ENCODE measurements at places on chromosomes 12 and 14.

DNA sequence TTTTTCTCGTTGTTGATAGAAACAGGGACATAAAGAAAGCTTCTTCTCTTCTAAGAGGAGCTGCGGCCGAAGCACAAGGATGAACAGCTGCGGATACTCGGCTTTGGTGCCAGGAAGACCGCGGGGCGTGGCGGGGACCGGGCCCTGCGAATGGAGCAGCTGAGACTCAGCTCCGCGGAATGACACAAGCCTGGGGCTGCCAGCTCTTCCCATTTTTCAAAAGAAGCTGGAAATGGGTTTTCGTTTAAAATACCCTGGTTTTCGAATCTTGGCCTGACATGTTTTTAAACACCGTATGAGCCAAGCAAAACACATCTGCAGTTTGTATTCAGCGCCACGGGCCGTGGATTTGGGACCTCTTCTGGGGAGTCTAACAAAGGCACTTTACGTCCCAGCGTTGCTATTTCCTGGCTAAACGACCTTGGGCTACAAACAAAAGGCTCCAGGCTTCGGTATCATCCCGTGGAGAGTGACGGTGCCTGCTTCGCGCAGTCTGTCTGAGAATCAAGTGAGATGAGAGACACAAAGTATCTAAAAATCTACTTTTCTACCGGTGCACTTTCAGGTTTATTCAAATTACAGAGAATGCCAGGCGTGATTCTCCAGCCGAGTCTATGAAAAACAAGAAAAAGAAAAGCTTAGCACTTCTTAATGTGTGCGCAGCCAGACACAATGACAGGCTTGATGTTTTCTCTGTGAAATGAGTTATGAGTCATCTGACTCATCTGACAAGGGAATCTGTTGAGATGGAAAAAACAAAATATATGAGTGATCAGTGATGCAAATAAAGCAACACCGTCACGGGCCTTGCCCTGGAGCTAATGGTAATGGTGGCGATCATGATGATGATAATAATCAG is 114.0 kb upstream of the TMEM132D start:
- no peak for DNase-seq

DNA sequence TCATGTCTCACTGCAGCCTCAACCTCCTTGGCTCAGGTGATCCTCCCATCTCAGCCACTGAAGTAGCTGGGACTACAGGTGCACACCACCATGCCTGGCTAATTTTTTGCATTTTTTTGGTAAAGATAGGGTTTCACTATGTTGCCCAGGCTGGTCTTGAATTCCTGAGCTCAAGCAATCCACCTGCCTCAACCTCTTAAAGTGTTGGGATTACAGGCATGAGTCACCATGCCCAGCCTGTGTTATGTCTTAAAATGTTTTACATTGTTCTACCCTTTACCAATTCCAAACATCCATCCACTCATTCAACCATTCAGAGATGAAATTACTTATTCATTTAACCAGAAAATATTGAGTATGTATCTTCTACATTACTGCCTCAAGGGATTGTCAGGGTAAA is 111.6 kb upstream of the BTG1 start:
- DNase-seq, result no peak

DNA sequence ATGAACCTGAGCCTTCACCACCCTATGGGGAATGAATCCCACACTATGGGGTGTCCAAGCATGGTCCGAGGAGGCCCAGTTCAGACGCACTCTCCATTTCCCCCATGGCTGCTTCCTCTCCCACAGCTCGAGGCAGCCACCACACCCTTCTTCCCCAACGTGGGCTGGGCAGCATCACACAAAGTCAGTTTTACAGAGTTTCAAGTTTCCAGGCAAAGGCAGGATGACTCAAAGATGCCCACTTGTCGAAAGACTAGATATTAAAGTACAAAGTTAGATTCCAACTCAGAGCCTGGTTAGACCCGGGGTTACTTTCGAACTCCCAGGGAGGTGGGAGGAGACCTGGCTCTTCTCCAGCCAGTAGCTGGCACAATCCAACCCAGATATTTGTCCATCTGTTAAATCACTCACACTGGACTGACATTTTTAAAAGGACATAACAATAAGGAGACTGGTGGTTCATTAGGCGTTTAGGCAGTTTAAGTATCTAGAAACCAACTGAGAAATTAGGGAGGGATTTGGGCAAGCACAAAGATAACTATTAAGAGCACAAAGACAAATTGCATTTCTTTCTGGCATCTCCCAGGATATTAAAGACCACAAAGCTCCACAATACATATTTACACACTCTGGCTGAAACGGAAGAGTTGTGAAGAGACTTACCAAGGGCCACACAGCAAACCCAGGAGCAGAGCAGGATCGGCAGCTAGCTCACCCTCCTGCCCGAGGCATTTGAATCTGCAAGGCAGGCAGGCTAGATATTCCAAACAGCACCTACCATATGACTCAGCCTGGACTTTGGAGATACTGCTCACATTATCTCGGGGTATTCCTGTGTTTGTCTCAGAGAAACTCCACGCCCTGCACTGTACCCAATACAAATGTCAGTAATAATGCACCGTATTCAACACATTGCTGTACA is 34.8 kb downstream of the TMCC3 start:
- DNase-seq, result peak; percentile 55

GRCh38 chr12:30021051-30021833 is 237.5 kb upstream of the TMTC1 start:
- DNase-seq, result no peak

DNA sequence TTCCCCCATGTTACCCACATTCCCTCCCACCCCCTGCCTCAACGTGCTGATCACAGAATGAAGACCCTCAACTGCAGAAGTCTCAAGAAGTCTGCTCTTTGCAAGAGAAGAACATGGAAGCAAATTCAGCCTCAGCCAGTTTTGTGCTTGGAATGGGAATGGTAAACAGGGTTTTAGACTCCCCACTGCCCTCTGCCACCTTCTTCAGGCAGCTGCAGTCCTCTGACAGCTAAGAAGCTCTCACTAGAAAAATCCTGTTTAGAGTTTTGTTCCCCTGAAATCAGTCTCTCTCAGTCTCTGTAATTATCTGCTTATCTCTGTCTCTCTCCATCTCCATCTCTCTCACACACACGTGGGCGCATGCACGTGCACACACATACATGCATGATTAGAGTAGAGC is 85.4 kb downstream of the CRACR2A start:
- DNase-seq, result no peak

DNA sequence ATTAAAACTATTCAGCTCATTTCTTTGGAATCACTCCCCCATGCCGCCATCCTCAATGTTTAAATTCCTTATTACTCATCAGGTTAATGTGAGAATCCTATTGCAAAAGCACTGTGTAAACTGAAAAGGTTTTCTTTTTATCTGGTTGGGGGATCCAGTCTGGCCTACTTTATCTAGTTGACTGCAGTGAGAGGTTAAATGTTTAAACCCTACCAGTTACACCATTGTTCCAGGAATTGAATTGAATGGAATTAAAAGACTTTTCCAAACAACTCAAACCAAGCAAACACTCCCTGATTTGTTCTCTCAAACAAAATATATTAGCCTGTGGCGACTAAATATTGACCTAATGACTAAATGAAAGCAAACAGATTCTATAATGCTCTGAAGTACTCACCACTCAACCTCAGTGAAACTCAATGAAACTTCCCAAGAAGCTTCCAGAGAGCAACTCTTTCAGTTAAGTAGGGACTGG is 100.5 kb downstream of the VEZT start:
- no peak for DNase-seq

GRCh38 chr14:21868442-21869046 is 194.9 kb upstream of the OR4E1 start:
- peak; percentile 56 for DNase-seq

- DNase-seq, result no peak
Measured at GRCh38 chr14:72178517-72178916, 246.3 kb downstream of the RGS6 start.

DNA sequence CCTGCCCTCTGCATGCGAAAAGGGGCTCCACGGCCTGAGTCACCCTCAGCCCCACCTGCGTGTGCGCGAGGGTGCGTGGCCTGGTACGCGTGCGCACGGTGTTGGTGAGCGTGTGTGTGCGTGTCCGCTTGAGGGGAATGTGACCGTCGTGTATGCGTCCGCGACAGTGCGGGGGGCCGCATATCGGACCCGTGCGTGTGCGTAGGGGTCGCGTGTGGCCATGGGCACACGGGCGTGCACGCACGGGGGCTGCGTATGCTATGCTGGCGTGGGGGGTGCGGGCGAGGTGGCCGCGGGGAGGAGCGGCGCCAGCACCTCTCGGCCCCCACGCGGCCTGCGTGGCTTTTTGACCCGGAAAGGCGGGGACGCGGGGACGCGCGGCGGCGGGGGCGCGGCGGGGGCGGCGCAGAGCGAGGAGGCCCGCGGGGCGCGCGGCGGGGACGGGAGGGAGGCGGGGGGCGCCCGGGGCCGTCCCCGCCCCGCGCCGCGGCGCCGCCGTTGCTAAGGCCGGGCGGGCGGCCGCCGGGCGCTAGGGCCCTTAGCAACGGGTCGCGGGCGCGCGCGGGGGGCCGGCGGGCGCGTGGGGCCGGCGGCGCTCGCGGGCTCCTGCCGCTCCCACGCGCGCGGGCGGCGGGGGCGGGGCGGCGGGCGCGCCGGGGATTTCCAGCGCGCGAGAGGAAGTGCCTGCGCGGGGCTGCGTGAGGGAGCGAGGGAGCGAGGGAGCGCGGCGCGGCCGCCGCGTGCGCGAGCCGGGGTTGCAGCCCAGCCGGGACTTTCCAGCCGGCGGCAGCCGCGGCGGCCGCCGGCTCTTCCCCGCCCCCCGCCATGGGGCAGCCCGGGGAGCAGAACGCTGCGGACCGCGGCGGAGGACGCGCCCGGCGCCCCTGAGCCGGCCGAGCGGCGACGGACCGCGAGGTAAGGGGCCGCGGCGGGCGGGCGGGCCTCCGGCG is at the start of gene TRAF3:
TSS of gene TRAF3 (plus strand) at position 689 of the 950 bp plus-strand sequence. CDS start 92,753 bp downstream, outside the sequence.
- peak; percentile 94 for DNase-seq

GRCh38 chr14:89616852-89617341 is 199.9 kb upstream of the FOXN3 start:
- peak; percentile 31 for DNase-seq

- peak; percentile 25 for DNase-seq
Measured at GRCh38 chr12:96094201-96094600, 58.8 kb upstream of the LTA4H start.

- peak; percentile 70 for DNase-seq
Measured at GRCh38 chr12:91406920-91407341, 224.3 kb upstream of the DCN start.

DNA sequence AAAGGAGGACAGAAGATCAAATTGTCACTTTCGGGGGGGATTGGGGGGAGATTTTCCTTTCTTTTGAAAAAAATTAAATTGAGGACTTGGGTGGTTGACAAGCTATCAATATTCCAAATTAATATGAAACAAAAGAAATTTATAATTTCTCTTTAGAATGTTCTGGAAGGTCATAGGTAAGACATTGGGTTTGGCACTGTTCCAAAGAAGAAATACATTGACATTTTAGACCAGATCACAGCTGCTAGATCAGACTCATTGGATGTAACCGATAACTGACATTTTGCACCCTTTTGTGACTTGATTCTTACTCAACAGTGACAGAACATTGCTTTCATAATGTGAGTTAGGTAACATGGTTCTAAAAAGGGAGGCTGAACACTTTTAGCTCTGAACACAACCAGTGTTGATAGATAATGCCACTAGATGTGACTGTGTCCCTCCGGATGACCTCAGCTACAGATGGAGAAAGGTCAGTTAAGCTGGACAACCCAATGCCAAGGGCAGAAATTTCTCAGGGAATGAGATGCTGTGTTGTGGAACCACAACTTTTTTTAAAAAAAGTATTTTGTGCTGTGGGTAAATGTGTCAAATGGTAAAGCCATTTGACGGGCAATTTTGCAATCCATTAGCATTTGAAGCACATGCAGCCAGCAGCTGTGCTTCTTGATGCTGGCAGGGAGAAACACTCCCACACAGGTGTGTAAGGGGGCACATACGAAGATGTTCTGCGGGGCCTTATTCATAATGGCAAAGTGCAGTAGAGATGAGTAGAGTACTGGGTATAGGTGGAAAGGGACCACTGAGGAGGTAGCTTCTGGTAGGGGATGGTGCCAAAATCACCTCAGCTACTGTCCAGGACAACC is 62.9 kb downstream of the RFX4 start:
- DNase-seq, result no peak

- peak; percentile 69 for DNase-seq
Measured at GRCh38 chr12:31362759-31363415, 36.9 kb upstream of the SINHCAF start.

DNA sequence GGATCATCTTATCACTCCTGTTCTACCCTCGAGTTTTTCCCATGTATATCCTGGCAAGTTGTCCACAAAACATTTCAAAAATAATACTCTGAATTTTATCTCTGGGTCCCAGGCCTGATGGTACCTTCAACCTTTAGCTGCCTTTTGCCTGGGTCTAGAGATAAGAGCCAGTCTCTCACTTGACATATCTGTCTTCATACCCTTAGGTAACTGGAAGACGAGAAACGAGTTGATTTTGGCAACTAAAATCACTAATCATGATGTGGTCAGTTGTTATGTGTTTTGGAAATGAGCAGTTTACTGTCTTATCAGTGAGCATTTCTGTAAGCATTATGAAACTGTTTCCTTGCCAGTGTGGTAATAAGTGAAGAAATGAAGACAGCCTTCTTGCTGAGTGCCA is 6.3 kb downstream of the RNF10 start:
- peak; percentile 20 for DNase-seq

- DNase-seq, result no peak
Measured at GRCh38 chr12:120376934-120377572, 8.1 kb upstream of the MSI1 start.

DNA sequence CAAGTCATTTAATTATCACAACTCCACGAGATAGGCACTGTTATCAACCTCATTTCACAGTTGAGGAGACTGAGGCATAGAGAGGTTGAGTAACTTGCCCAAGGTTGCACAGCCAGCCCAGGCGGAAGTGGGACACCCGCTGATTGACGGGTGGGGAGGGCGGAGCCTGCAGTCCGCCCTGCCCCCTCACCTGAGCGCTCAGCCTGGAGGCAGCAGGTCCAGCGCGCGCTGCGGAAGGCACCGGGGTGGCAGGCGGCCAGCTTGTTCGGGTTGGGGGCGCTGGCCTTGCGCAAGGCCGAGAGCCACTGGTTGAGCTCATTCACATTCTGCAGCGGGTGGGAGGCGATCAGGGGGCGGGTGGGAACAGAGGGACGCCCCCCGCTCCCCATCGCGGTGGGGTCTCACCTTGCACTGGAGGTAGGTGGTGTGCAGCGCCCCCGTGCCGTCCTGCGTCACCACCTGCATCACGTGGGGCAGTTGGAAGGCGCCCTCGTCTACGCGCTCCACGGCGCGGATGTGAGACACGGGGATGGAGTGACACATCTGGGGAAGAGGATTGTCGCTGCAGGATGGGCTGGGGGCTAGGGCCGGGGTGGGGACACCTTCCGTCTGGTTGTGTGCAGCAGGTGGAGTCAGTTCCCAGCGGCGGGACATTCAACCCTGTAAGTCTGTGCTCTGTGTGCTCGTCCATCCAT is 31.7 kb downstream of the RASAL1 start:
- DNase-seq, result no peak

DNA sequence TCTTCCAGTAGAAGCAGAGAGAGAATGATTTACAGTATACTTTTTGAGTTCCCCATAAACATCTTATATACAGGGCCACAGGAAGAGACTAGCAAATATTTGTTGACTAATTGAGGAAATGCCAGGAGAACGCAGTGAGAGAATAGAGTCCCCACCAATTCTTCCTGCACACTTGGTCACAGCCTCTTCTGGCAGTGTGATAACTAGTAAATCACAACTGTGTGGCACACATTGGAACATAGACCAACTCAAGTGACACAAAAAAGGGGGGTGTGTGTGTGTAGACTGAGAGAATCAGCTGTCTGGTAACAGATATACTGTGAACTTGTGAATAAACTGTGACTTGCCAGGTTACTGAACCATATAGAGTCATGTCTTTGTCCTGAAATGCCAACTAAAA is 10.2 kb downstream of the PFKM start:
- no peak for DNase-seq

- DNase-seq, result no peak
Measured at GRCh38 chr12:44863867-44864266, 12.2 kb downstream of the NELL2 start.
